ENCODE measurements at places on chromosomes 1 and 21. TPM values are rescaled to one million over a fixed set of nuclear protein-coding genes. Genes with fewer than 3 reads are reported as not detected.

The RGS13 gene
- not detected for total RNA-seq

The SPSB1 gene
- 66.0 TPM for total RNA-seq

The POGZ gene
- total RNA-seq = 37.3 TPM

The BRDT gene
- not detected for total RNA-seq

The UMODL1 gene
- total RNA-seq = not detected

The S100A12 gene
- not detected for total RNA-seq

DNA sequence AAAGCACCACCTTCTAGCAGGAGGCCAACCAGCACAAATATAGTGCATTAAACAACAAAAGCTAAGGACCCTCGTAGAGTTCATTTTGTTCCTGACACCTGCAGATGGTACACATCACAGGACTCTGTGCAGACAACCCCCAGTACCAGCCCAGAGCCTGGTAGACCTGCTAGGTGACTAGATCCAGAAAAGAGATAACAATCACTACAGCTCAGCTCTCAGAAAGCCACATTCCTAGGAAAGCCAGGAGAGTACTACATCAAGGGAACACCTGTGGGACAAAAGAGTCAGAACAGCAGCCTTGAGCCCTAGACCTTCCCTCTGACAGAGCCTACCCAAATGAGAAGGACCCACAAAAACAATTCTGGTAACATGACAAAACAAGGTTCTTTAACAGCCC lies 344.7 kb upstream of the PTBP2 start:
- DNase-seq = no peak

DNA sequence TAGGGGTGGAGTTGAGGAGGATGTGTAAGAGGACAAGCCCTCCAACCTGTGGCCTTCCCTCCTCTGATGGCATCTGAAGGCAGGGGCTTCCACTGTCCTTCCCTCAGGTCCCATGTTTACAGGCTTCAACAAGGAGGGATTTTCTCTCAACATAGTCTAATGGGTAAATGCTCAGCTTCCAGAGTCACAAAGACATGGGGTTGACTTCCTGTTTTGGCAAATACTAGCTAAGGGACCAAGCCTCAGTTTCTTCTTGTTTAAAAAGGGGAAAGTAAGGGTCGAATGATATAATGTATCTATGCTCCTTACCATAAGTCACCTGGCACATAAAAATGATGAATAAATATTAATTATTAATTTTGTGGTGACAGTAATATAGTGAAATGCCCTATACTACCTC lies 3.1 kb downstream of the SV2A start:
- DNase-seq = no peak

DNA sequence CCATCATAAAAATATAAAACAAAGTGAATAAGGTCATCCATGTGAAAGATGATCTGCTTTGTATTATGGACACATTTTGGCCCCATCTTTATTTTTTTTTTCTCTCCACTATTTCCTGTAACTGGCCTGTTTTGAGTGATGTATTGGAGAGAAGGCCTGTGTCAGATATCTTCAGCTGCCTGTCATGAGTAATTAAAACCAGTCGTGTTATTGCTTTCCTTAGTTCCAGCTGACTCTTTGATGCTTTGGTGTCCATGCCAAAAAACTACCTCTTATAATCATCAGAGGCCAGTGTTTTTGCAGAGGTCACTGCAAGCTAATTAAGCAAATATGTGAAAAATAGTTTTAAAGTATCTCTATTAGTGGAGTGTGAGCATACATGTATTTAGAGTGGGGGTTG lies 29.7 kb downstream of the NTMT2 start:
- no peak for DNase-seq

GRCh38 chr1:79255421-79255820 lies 248.9 kb upstream of the ADGRL4 start:
- no peak for DNase-seq

DNA sequence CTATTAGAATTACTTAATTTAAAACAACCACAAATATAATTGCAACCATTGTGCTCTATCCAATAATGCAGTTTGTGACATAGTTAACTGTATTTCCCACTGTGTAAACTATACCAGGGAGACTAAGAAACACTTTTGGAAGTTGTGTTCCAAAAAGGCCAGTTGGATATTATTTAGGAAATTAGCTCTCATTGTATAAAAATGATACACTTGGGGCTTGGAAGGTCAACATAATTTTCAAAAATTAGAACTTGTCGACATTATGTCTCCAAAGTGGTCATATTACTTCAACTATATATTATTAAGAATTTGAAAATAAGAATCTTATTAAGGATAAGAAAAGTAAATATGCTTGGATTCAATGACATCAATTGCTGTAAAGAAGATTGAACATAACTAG lies 876.6 kb downstream of the MRPL39 start:
- DNase-seq = no peak

GRCh38 chr1:192824511-192824910 lies 15.7 kb downstream of the RGS2 start:
- no peak for DNase-seq

GRCh38 chr1:241240069-241240468 lies 116.9 kb downstream of the RGS7 start:
- no peak for DNase-seq

DNA sequence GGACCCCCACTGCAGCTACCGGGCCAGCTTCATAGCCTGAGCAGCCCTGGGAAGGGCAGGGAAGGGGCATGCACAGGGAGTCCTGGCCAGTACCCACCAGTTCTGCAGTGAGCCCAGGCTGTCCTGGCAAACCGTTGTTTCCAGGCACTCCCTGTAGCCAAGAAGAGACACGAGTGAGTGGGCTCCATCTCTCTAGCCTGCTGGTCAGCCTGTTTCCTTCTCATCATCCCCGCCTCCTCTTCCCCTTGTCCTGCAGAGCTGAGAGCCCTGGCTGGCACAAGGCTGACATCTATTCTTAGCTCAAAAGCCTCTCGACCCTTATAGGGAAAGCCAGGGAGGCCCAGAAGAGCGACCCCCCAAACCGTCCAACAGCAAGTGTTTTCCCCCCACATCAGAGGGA lies 28.7 kb downstream of the COL16A1 start:
- no peak for DNase-seq

- DNase-seq = no peak
Observed at GRCh38 chr1:119732465-119733168, 20.9 kb downstream of the PHGDH start.

DNA sequence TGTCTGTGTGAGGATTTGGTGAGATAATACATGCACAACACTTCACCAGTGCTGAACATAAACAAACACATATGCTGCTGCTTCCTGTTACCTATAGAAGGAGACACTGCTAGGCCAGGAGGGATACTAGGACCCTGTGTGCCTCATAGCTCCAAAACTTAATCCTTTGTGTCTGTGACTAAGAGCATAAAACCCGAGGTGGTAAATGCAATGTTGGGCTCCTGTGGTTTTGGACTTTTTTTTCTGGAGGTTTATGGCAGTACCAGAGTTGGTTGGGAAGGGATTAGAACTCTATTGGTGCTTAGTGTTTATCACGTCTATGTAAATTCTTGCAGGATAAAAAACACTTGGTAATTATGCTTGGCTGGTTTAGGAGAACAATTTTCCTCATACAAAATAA lies 122.9 kb downstream of the NUF2 start:
- no peak for DNase-seq

DNA sequence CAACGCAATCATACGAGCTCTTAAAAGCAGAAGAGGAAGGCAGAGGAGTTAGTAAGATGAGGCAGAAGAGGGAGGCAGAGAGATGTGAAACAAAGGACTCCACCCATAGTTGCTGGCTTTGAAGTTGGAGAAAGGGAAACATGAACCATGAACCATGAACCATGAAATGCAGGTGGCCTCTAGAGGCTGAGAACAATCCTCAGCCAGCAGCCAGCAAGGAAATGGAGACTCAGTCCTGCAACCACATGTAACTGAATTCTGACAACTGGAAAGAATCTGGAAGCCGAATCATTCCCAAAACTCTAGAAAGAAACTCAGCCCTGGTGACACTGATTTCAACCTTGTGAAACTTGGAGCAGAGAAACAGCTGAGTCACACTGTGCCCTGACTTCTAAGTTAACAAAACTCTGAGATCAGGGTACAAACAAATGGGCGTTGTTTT lies 10.1 kb downstream of the DIPK1A start:
- DNase-seq = no peak

- no peak for DNase-seq
Observed at GRCh38 chr1:238329671-238330070, 438.9 kb upstream of the ZP4 start.

- DNase-seq = no peak
Observed at GRCh38 chr1:111988377-111988742, 1.1 kb downstream of the KCND3 start.
